PC-9 (cell line): ENCODE measurements at places on chromosomes 16 and 17.

- DNase-seq, result peak; percentile 84
These were observed 1.9 kb upstream of the UNC13D start for GRCh38 chr17:75845933-75846691.

- DNase-seq, result no peak
These were observed 131.8 kb downstream of the CDH11 start for GRCh38 chr16:64990101-64990500.

DNA sequence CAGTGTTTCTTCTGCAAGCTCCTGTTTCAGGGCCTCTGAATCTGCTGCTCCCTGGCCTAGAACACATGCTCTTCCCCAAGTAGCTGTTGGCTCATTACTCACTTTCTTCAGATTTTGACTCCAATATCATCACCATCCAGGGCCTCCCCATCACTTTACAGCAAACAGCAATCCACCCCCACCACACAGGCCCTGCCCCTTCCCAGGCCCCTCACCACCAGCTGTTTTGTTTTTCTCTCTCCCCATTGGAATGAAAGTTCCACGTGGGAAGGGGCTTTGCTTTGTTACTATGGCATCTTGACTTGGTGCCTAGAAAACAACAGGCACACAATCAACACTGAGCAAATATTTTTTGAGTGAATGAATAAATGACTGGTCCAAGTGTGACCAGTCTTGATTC lies 4.0 kb downstream of the TMEM170A start:
- no peak for DNase-seq

DNA sequence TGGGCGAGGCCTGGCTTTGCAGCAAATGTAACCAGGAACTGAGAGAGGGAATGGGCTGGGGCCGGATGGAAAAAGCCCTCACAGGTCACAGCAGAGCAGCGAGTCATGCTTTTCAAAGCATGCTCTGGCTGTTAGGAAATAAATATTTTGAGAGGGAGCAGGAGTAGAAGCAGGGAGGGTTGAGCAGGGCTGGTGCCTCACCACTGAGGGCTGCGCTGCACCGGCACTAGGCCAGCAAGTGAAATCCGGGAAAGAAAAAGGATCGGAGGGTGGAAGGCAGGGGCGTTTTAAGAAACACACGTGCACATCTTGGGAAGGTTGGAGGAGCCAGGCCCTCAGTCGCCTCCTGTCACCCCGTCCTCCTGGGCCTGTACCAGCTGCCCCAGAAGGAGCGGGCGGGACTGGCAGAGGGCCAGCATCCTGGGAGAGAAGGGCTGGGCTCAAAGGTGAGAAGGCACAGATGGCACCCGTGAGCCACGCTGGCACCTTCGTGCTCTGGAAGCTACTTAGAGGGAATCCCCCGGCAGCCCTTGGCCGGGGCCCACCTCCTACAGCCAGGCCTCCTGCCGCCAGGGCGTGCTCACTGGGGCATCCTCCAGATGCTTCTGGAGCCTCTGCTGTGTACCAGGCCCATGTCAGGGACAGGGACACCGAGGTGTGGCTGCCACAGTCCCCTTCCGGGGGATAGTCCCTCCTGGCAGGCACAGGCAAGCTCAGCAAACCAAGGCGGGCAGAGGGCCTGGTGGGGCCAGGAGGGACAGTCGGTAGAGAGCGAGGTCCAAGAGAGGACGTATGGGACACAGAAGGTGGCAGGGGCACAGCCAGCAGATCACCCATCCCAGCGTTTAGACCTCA lies 71.5 kb upstream of the PLCG2 start:
- peak; percentile 40 for DNase-seq

DNA sequence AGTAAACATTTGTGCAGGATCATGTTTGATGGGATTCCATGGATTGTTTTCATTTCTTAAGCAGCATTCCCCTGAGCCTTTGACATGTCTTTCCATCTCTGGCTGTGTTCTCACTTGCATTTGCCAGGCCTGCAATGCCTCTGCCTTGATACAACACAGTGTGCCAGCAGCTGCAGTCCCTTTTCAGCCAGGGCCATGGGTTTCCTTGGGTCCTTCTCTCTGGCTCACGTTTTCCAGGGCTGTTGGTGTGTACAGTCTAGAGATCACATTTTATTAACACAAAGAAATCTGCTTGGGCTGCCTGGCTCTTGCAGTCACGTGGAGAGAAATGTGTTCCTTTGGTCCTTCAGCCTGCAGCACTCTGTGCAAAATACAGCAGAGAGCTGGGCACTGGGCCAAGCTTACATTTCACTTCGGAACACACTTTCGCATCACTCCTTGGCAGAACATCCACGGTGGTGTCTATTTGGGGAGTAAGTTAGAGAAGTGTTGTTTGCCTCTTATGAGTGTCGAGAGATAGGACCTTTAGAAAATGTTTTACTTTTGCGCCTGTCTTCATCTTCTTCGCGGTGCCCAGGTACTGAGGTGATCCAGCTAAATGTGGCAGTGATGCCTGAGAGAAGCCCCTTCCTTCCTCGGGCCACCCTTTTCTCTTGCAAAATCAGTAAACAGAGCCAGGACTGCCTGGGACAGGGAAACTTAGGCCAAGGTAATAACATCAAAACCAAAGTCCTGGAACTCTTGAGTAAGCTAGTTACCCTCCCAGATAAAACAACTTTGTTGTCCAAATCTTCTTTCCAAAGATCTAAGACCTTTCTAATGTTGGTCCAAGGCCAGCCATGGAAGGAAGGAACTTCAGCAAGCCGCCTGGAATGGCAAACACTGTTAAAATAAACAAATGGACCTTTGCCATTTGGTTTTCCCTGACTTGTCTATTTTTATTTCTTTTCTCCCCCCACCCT lies 20.9 kb downstream of the HLF start:
- no peak for DNase-seq

DNA sequence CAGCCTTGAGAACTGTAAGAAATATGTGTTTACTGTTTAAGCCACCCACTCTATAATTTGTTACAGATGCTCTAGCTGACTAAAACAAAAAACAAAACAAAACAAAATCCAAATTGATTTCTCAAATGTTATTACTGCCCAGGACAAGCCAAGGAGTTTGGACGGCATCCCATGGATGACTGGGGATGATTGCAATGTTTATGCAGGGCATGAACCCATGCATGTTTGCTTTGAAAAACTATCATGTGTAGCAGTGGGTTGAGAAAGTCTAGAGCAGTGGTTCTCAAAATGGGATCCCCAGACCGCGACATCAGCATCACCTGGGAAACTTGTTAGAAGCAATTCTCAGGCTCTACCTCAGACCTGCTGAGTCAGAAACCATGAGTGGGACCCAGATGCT lies 223.2 kb upstream of the PSMD7 start:
- DNase-seq, result no peak

- DNase-seq, result peak; percentile 88
These were observed at the start of gene PRSS22 for GRCh38 chr16:2857451-2858244. TSS of gene PRSS22 (minus strand) at chr16:2858170. CDS start at chr16:2858104, 66 bp downstream.

GRCh38 chr17:5943232-5943631 lies 126.9 kb upstream of the WSCD1 start:
- DNase-seq, result no peak

DNA sequence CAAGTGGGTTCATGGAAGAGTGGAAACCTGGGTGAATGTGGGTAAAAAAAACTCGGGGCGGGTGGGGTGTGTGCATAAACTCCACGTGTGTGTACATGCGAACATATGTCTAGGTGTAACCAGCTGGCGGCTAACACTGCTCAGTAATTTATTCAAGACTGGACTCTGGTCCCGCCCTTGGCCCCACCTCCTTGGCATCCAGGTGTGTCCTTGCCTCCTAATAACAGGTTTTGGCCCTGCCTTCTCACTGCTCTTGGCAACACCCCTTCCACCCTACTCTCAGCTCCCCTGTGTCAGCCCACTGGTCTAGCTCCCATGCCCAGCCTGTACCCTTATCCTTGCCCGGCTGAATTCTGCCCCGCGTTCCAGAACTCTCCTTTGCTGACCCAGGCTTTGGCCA lies 8.3 kb downstream of the FLII start:
- peak; percentile 62 for DNase-seq

- no peak for DNase-seq
These were observed 2.0 kb upstream of the SLC43A2 start for GRCh38 chr17:1630662-1631061.

DNA sequence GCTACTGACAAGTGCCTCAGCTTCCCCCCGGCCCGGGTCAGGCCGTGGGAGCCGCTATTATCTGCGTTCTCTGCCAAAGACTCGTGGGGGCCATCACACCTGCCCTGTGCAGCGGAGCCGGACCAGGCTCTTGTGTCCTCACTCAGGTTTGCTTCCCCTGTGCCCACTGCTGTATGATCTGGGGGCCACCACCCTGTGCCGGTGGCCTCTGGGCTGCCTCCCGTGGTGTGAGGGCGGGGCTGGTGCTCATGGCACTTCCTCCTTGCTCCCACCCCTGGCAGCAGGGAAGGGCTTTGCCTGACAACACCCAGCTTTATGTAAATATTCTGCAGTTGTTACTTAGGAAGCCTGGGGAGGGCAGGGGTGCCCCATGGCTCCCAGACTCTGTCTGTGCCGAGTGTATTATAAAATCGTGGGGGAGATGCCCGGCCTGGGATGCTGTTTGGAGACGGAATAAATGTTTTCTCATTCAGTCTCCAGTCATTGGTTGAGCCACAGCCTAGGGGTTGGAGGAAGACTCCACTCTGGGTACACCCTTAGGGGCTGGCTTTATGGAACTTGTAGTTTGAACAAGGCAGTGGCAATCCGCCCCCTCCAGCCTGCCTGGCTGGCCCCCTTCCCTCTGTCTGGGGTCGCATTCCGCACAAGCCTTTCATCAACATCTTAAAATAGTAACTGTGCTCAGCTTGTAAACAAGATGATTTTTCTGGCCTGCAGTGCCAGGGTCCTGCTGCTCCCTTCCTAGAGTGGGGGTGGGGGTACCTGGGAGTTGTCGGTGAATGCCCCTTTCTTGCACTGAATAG lies 4.1 kb downstream of the SYNGR2 start:
- peak; percentile 53 for DNase-seq

DNA sequence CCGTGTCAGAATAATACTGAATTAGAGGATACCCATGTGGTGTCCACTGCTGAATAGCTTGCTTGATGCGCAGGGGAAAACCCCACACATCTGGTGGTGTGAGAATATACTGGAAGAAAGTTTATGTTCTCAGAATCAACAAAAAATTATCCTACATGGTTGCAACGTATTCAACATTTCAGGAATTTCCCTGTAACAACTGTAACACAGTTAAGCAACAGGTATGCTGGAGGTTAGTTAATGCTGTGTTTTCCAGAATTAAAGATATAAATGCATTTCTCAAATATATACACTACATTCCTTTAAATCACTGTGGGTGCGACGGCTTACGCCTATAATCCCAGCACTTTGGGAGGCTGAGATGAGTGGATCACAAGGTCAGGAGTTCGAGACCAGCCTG lies 5.4 kb downstream of the CNOT1 start:
- no peak for DNase-seq

DNA sequence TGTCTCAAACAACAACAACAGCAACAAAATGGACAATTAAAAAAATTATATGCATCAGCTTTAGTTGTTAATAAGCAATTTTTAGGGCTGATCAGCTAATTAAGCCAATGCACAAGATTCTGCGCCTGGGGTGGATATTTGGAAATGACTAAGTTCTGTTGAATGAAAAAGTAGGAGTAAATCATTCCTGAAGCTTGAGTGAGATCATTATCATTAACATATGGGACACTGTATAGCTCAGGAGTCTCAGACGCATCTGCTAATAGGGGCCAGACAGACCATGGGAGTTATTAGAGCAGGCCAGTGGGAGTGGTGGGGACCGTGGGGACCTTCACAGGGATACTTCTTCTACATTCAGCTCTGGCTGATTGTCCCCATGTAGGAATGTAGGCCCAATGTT lies 22.8 kb downstream of the IRX5 start:
- no peak for DNase-seq

DNA sequence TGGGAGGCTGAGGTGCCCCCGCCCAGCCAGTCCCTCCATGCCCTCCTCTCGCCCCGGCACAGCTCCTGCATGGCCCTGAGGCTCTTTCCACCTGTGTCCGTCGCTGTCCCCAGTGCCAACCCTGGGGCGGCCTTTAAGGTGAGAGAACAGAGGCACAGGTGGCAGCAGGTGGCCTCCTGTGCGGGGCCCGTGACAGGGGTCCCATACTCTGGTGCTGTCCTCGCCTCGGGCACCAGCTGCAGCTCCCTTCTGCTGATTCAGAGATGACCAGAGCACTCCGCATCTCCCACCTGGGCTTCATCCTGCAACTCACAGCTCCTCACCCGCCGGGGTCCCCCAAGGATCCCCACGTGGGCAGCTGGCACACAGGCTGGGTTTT lies 8.0 kb downstream of the PRSS27 start:
- no peak for DNase-seq

DNA sequence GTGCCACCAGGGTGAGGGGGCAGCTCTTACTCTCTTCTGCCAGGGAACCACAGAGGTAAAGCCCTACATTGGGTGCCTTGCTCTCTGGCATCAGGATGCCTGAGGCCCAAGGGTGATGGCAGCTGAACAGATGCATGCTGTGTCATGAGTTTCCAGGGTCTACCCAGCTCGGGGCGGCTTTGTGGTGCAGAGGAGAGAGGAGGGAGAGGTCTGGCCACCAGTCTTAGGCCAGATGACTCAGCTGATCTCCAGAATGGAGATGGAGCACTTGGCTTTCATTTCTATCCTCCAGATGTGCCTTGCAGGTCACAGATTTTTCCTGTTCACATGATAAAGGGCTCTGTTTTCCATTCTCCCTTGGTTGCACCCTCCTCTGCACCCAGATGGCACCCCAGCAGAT lies 23.6 kb upstream of the USP22 start:
- DNase-seq, result no peak
